ENCODE measurements at places on chromosomes 2 and 18.
A peak's percentile ranks its signal among the peaks of the same experiment; 100 is the strongest.

GRCh38 chr18:11368020-11368419, 218.7 kb upstream of the PIEZO2 start:
- no peak for DNase-seq

DNA sequence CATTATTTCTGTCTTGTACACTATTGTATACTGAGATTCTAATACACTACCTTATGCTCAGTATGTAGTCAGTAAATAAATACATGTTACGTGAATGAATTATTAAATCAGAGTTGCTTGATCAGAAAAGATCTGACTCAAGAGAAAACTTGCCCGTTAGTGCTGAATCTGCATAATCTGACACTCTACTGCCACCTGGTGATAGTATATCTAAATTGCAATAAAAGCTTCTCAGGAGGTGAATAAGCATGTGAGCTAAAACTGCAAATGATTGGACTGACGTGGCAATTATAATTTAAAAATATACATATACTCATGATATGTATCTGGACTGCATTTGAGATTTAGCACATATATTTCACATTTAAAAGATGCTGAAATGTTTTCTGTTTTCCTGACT, 70.4 kb downstream of the KIAA1328 start:
- peak; percentile 14 for DNase-seq

GRCh38 chr2:220857368-220857767, 714.7 kb downstream of the EPHA4 start:
- no peak for DNase-seq

DNA sequence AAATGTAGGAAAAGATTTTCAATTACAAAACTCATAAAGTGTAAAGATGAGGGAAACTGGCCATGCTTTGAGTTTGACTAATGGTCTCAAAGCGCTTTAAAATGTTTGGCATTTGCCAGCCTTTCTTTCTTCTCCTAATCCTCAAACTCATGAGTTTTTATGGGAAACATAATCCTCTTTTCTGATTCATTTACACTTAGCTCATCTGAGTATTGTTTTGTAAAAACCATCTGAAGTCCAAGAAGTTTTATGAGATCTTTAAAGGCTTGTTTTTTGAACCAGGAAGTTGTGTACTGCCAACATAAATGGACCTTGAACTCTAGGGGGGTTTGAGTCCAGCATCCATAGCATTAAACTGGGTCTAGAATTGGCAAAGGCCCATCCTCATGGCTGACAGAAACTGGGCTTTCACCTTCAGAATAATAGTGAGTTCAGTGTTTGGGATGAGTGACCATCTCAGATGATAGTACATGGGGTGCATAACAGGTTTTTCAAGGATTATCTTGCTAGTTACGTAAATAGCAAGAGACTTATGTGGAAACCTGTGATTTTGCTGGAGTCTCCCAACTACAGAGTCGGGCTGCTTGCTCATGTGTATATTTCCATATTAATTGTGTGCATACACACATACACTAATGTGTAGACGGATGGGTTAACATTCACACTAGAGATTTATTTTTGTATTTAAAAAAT, 3.8 kb upstream of the LTBP1 start:
- DNase-seq = no peak

- no peak for DNase-seq
Observed at GRCh38 chr2:64204703-64205102, 60.5 kb upstream of the PELI1 start.

DNA sequence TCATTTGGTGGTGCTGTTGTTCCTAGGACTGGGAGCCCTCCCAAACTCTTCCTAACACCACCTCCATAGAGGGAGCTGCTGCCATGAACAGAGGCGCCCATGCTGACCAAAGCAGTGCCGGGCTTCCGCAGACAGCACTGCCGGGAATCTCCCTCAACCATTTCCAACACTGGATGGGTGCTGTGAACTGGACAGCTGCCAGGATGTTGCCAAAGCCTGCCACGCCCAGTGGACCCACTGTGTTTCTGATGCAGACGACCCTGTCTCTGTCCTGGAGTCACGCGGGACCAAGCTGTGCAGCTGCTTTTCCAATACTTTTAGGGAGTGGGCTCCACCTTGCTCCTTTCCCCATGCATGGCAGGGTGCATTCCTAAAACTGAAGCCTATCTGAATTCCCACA, 16.9 kb upstream of the GNAL start:
- DNase-seq = no peak

DNA sequence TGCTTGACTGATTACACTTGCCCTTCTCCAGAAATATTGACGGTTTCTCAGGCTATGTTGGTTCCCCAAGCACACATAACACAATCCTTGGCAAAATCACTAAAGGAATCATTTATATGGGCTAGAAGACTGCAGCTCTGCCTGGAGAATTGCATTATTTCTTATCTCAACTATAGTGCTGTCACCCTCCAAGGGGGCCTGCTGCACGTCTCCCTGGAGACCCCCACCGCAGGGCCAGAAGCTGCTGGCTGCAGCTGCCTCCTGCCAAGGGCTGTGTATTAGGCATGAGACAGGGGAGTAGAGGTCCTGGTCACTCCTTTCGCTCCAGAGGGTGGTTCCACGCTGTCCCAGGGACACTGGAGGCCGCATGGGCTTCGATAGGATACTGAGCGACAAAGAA, 76.6 kb downstream of the LRRC30 start:
- no peak for DNase-seq

DNA sequence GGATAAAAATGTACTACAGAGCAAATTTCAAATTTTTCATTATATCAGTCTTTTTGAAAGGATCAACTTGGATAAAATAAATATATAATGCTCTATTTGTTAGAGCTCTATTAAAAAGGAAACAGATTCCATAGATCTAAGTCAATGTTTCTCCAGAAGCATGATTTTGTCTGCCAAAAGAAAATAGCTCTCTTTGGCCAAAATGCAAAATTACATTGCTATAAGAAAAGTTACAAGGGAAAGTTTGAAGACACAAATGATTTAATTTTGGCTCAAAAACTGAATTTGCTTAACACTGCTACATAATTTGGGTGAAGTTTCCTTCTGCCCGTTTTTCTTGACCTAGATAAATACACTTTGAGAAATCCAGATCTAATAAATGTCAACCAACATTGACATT, 15.7 kb downstream of the C2orf69 start:
- no peak for DNase-seq

DNA sequence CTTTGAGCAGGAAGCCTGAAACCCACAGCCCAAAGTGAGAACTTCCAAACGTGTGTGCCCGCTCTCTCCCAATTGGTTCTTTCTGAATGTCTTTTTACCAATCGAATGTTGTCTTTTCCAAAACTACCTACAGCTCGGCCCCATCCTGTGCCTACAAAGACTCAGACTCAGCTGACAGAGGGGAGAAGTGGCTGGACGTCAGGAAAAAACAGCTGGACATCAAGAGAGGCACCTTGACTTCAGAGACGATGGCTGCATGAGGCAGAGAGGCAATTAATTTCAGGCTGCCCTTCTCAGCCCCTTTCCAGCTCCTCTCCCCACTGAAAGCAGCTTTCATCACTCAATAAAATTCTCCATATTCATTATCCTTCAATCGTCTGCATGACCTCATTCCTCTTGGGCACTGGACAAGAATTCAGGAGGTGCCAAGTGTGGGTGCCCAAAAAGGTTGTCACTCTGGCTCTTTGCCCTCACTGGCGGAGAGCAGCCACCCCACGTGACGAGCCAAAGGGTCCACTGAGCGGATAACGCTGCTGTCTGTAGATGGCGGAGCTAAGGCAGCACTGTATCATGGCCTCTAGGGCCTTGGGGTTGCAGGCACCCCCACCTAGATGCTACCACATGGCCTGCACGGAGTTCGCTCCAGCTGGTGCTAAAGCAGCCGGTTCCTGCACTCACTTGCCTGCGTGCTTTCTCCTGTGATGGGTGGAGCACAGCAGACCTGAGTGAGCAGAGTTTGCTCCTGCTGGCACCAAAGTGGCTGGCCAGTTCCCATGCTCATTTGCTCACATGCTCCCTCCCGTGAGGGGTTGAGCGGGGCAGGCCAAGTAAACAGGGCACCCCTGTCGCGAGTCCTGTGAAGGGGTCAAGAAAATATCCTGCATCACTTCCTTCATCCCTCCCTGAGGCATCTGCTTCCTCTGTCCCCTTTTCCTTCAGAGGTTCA, 37.9 kb downstream of the FAM210A start:
- no peak for DNase-seq

- DNase-seq = no peak
Observed at GRCh38 chr2:218129458-218130135, 3.8 kb downstream of the CXCR2 start.

GRCh38 chr2:30707304-30707903, 99.8 kb downstream of the CAPN13 start:
- DNase-seq = no peak

GRCh38 chr2:212649646-212650045, 111.0 kb upstream of the ERBB4 start:
- no peak for DNase-seq

GRCh38 chr2:176733698-176734430, 464.6 kb downstream of the MTX2 start:
- DNase-seq = no peak

DNA sequence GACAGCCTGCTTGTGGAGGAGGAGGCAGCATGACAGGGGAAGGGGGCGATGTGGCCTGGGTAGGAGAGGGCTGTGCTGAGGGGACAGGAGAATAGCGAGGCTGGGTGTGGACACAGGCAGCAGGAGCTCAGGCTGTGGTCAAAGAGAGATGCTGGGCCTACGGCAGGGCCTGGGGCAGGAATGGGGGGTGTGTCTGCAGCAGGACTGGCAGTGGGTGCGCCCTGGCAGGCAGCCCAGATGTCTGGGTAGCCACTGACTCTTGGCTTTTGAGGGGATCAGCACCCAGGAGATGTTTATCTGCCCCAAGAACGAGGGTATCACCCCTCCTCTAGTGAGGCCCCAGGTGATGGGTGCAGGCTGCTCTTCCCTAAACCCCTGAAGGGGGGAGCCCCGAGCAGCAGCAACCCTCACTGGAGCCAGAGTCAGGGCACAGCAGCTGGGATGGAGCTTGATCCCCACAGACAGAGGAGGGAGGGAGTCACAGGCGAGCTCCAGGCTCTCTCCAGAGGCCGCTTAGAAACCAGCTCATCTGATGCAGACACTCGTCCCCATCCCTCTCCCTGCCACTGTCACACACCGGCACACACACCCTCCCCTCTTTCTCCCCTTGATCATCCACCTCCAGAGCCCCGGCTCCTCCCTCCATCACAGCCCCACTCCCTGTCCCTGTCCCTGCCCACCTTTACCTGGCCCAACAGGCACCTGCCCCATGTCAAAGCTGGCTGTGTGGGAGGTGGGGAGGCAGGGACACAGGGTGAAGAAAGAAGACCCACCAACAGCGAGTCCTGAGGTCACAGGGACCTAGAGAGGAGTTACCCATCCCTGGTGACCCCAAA, 29.8 kb upstream of the TNS1 start:
- no peak for DNase-seq

DNA sequence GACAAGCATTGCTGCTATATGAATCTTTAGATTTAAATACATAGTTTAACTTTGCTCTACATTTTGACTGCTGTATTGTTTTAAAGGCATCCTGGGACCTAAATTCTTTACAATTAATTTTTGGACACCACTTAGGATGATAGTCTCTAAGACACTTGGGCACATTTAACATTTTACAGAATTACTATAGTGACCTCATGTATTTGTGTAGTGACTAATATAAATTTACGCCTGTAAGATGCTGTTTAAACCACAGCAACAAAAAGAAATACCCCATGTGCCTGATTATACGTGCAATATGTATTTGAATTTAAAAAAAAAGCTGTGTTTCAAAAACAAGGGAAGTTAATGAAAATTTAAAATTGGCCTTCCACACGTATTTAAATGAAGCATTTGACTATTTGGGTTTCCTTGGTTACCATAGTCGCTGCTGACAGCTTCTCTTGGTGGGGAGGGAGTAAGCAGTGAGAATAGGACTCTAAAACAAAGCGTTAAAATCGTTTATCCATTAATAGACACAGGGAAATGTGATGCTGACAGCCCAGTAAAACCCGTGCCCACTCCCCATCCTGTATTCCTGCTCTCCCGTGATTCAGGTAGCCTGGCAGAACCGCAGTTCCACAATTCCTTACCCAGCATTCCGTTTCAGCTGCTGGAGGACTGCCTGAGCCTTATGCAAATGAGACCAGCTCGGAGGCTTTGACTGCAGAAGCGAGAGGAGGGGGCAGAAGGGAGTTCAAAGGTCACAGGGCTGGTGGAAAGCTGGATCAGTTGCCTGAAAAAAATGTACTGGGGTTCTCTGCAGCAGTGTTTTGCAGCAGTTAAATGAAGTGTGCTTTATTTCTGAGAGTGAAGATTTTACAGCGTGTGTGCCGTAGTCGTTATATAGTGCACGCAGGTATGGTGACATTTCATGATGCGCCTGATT, 104.3 kb downstream of the CSRNP3 start:
- peak; percentile 92 for DNase-seq

- no peak for DNase-seq
Observed at GRCh38 chr2:236712304-236712703, 142.7 kb downstream of the ACKR3 start.

- no peak for DNase-seq
Observed at GRCh38 chr2:156380117-156380645, 47.7 kb upstream of the NR4A2 start.

GRCh38 chr2:19026261-19026660, 332.2 kb downstream of the OSR1 start:
- DNase-seq = no peak

DNA sequence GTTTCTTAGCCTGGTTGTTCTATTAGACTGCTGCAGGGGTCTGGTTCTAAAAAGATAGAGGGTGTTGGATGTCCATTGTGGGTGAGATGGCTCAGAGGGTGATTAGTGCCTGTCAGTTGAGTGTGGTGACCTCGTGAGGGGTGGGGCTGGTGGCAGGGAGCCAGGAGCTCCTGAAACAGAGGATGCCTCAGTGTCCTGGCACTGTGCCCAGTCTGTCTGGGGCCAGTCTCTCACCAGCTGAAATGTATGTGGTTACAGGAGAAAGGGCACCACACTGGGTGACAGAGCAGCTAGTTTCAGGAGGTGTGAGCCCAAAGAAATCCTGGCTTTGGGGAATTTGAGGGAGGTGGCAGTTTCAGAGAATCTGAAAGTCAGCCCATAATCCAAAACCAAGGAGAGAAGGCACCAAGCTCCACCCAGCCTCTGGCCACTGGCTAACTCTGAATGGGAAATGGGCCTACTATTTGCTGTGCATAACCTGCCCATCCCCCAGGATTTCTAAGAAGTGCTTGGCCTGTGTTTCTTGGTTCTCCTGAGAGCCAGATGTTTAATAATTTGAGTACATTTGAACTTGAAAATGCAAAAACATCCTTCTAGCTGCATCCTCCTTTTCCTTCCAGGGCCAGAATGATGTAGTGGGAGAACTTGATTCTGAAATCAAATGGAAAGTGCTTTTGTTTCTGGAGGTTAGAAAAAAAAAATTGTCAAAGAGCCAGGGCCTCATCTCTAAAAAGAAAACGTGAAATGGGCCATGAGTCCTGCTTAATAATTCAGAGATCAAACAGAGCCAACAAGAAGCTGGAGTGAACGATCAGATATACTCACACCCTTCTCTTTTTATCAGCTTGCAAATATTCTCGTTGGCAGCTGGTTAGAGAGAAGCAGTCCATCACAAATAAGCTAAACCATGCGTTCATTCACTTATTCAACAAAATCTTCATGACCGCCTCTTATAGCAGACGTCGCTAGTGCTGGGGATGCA, 92.3 kb downstream of the B3GNT2 start:
- DNase-seq = peak; percentile 95

All from NCI-H146 (cell line).